ENCODE measurements at places on chromosomes 5 and 9. TPM values are rescaled to one million over a fixed set of nuclear protein-coding genes. Genes with fewer than 3 reads are reported as not detected.

GRCh38 chr9:137373611-137373980 is 49.4 kb downstream of the EXD3 start:
- no peak overlapping the region for H3K4me3 ChIP-seq
- no peaks in the 10 kb centered on the region for H3K36me3 ChIP-seq
- peaks cover 2% of the 10 kb centered on the region for H3K4me1 ChIP-seq

- peak overlapping the region; percentile 16 for H3K4me3 ChIP-seq
- H3K36me3 ChIP-seq: peaks cover 2% of the 10 kb centered on the region
- DNase-seq: no peak
- peaks cover 61% of the 10 kb centered on the region for H3K4me1 ChIP-seq
- no peaks in the 10 kb centered on the region for H3K27me3 ChIP-seq
These were observed 9.9 kb downstream of the RAD23B start for GRCh38 chr9:107292821-107293542.

- no peak overlapping the region for H3K27ac ChIP-seq
- H3K4me3 ChIP-seq: no peak overlapping the region
- peaks cover 33% of the 10 kb centered on the region for H3K36me3 ChIP-seq
These were observed 15.1 kb downstream of the TIMD4 start for GRCh38 chr5:156947925-156948324.

DNA sequence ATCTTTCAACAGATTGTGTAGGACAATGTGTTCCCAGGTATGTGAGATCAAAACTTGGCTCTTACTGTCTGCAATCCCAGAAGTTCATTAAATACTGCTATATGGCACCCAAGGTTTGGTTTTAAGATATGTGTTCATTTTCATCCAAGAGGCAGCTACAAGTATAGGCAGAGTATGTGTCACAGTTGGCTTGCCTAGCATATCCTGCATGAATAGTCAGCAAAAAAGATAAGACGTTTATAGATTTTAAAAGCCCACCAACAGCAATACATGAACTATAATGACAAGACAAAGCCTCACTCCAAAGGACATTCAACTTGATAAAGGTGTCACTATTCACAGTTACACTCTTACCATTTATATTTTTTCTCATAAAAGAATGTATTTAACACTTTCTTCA is 99.1 kb downstream of the BNC2 start:
- H3K36me3 ChIP-seq: no peaks in the 10 kb centered on the region
- no peak overlapping the region for H3K4me3 ChIP-seq
- no peaks in the 10 kb centered on the region for H3K4me1 ChIP-seq
- H3K27me3 ChIP-seq: no peaks in the 10 kb centered on the region
- DNase-seq: no peak
- no peak overlapping the region for H3K27ac ChIP-seq

GRCh38 chr9:35609001-35609819 is 4.1 kb downstream of the TESK1 start:
- H3K4me1 ChIP-seq: peaks cover 34% of the 10 kb centered on the region
- no peaks in the 10 kb centered on the region for H3K27me3 ChIP-seq
- H3K27ac ChIP-seq: no peak overlapping the region
- no peak for DNase-seq

DNA sequence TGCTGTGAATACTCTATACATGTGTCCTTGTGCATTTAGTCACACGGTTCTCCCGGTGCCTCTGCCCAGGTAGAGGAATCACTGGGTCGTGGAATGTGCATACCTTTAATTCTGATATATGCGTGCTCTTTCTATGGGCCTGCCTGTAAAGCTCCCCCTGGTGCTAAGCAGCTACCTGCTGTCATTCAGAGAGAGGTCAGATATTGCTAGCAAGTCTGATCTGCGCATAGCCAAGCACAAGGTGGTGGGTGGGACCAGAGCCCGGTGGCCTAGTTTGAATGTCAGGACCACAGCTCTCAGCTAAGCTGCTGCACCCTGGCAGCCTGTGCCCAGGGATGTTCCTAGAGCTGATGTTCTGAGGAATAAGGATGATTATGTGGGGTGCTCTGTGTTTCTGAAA is 33.4 kb downstream of the TJP2 start:
- DNase-seq: no peak
- no peaks in the 10 kb centered on the region for H3K4me1 ChIP-seq
- no peak overlapping the region for H3K27ac ChIP-seq
- no peak overlapping the region for H3K4me3 ChIP-seq
- no peaks in the 10 kb centered on the region for H3K27me3 ChIP-seq

DNA sequence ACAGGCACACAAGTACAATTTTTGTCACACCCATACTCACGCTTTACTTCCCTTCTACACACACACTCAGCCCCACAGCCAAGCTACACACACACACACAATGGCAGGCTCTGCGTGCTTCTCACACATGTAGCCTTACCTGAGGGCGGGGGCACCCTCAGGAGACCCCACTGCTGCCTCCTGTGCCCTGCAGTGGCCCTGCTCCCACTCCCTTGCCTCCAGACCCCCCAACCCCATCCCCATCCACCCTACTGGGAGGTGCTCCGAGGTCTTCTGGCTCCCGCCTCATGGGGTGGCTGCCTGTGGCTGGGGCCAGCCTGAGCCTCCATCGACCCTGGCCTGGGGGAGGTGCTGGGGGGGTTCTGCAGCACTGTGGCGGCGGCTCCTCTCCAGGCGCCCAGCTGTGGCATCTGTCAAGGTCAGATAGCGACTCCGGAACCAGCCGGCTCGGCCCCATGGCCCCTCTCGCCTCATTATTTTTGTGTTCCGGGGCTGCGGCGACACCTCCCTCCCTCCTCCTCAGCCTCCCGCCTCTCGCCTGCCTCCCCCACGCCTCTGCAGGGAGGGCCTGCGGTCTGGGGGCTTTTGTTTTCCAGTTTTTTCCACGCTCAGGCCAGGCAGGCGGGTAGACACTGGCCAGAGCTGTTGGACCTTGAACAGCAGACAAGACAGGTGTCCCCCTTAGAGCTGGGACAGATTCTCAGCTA is 21.7 kb downstream of the CXXC5 start:
- no peaks in the 10 kb centered on the region for H3K36me3 ChIP-seq
- peaks cover 53% of the 10 kb centered on the region for H3K4me1 ChIP-seq
- H3K27ac ChIP-seq: peak overlapping the region; percentile 83
- peak overlapping the region; percentile 81 for H3K4me3 ChIP-seq
- no peak for DNase-seq
- H3K27me3 ChIP-seq: no peaks in the 10 kb centered on the region

Gene LCNL1
- 0.74 TPM for total RNA-seq

Gene SPOCK1
- total RNA-seq: not detected

Gene IL9
- total RNA-seq: not detected

Gene PIP5K1B
- total RNA-seq: 0.47 TPM

Gene ARL14EPL
- not detected for total RNA-seq

Gene INSL4
- total RNA-seq: not detected

Gene SPINK13
- not detected for total RNA-seq

Gene GLDC
- not detected for total RNA-seq

Gene CCDC192
- total RNA-seq: not detected

Gene PTPN3
- not detected for total RNA-seq
